HT-29 (cell line): ENCODE measurements at places on chromosomes 11 and 22. TPM values are rescaled to one million over a fixed set of nuclear protein-coding genes. Genes with fewer than 3 reads are reported as not detected.
A peak's percentile ranks its signal among the peaks of the same experiment; 100 is the strongest.

DNA sequence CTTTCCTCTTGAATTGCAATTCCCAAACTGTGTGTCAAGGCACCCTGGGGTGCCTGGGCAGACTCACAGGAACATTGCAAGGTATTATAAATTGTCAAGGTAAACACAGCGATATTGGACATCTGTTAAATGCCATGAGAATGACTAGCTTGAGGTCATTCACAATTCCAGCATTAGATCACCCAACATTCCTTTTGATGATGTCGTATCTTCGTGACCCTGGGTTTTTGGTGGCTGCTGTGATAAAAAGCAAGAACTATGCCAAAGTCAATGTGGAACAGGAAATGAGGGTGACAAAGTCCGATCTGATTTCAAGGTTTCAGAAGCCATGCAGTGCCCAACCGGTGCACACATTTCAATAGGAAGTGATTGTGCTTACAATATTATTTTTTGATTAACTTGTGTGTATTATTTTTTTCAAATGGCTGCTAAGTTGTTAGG lies 458.4 kb downstream of the MIAT start:
- DNase-seq = peak; percentile 27

DNA sequence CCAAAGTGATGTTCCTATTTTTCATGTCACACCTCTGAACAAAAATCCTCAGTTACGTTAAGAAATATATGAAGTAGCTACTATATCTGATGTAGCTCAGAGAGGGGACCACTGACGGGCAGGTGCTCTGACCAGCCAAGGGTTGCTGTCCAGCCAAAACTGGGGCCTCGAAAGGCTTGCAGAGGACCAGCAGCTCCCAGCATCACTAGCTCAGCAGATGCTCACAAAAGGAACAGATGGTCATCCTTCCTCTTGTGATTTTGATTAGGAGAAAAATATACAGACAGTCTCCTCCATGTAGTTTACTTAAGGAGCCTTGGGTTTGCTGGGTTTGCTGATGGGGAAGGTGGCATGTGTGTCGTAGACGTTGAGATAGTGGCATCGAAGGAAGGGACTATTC lies 374.6 kb upstream of the B3GAT1 start:
- no peak for DNase-seq

GRCh38 chr11:131754671-131755070 lies 384.3 kb downstream of the NTM start:
- DNase-seq = no peak

The ANKK1 gene
- not detected in 2 replicates for total RNA-seq

DNA sequence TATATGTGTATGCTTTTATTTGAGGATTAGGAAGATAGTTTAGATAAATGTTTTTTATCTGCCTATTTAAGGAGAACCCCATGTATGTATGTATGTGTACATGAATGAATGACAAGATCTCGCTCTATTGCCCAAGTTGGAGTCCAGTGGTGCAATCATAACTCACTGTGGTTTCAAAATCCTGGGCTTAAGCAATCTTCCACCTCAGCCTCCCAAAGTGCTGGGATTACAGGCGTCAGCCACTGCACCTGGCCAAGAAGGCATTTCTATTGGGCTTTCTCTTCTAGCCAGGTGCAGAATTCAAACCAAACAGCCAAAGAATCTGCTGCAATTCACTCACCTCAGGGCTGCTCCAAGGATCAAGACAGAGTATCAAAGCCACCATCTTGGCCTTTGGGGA lies 25.5 kb upstream of the DGKZ start:
- no peak for DNase-seq

The FOLR2 gene
- total RNA-seq = not detected in 2 replicates

The TRIM64C gene
- total RNA-seq = not detected in 2 replicates

The TALDO1 gene
- total RNA-seq = 669 and 686 TPM in 2 replicates

The TEAD1 gene
- total RNA-seq = 99.5 and 102 TPM in 2 replicates

- no peak for DNase-seq
Measured at GRCh38 chr11:69539416-69540117, 58.1 kb downstream of the LINC01488 start.
